ENCODE measurements at places on chromosomes 5 and 9.

DNA sequence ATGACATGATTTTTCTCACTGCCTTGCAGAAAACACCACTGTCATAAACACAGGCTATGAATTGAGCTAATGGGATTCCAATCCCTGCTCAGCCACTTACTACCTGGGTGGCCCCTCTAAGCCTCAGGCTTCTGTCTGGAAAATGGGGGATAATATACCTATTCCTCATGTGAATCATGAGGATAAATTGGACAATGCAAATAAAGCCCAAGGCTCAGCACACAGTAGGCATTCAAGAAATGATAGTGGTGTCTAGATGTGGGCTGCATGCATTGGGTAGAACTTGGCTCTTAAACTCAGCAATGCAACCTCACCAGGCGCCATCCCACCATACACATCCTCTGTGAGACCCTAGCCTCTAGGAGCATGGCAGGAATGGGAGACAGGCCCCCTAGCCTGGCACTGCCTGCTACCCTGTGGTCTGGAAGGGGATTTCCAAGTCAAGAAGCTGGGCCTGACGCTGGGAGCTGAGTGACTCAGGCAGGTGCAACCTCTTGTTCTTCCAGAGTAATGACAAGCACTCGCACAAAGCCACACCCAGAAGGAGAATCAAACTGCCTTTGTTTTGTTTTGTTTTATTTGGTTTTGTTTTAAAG lies 2.3 kb upstream of the TNIP1 start:
- no peak for DNase-seq

- no peak for DNase-seq
Observed at GRCh38 chr9:126839301-126839700, 21.1 kb upstream of the ZBTB34 start.

- no peak for DNase-seq
Observed at GRCh38 chr9:136710543-136710942, 1.8 kb upstream of the DIPK1B start.

DNA sequence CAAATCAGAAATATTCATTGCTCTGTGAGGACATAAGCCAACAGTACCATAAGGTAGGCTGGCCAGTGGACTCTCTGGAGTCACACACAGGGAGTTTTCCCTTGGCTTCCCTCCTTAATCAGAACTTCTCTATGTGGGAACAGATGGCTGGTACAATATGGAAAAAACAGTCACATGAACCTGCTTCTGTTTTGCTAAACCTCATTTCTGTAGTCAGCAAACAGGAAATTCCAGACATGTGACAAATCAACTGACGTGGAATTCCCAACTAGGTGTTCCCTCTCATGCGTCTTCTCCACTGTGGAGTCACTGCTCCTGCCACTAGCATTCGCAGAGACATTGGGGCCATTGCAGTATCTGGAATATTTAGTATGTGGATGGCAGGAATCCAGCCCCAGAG lies 617.6 kb downstream of the KIF4B start:
- DNase-seq, result no peak

Data from ureter (tissue), 1 donor.